ENCODE measurements at places on chromosomes 5 and 9. TPM values are rescaled to one million over a fixed set of nuclear protein-coding genes. Genes with fewer than 3 reads are reported as not detected.

FOXD1 gene
- polyA plus RNA-seq: not detected

CDX1 gene
- polyA plus RNA-seq: not detected

CDH9 gene
- polyA plus RNA-seq: not detected

PCDHGC3 gene
- 0.77 TPM for polyA plus RNA-seq

KCNN2 gene
- not detected for polyA plus RNA-seq

DNA sequence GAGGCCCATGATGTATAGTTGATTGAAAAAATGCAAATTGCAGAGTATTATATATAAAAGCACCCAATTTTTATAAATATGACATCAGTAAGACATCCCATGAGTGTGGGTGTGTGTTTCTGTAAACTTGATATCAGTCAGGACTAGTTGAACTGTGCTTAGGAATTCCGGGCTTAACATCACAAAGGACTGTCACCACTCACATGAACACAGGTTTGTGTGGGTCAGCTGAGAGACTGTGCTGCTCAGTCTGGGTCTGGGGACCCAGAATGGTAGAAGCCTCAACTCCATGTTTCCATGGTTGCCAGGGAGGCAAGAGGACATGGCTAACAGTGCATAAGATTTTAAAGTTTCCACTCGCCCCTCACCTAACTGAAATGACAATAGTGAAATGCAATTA, 120.3 kb downstream of the ADCY2 start:
- H3K36me3 ChIP-seq: no peaks in the 10 kb centered on the region
- no peak for DNase-seq
- H3K27ac ChIP-seq: no peak overlapping the region
- H3K4me3 ChIP-seq: no peak overlapping the region
- H3K4me1 ChIP-seq: no peaks in the 10 kb centered on the region

- H3K27ac ChIP-seq: no peak overlapping the region
- H3K4me1 ChIP-seq: no peaks in the 10 kb centered on the region
- no peak for DNase-seq
- no peaks in the 10 kb centered on the region for H3K27me3 ChIP-seq
- H3K4me3 ChIP-seq: no peak overlapping the region
Measured at GRCh38 chr5:26023361-26023760, 1015.0 kb downstream of the CDH9 start.

DNA sequence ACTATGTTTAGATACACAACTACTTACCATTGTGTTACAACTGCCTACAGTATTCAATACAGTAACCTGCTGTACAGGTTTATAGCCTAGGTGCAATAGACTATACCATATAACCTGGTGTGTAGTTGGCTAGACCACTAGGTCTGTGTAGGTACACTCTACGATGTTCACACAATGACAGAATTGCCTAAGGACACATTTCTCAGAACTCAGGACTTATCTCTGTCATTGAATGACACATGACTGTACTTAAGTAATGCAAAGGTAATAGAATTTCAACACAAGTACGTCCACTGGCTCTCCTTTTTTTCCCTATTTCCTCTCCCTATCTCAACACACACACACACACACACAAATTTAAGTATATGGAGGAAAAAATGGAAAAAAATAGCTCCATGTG, 385.6 kb downstream of the CTNND2 start:
- no peaks in the 10 kb centered on the region for H3K4me1 ChIP-seq
- peaks cover 3% of the 10 kb centered on the region for H3K27me3 ChIP-seq
- H3K4me3 ChIP-seq: no peak overlapping the region
- H3K36me3 ChIP-seq: no peaks in the 10 kb centered on the region
- no peak overlapping the region for H3K27ac ChIP-seq

- H3K36me3 ChIP-seq: no peaks in the 10 kb centered on the region
- DNase-seq: no peak
- no peaks in the 10 kb centered on the region for H3K4me1 ChIP-seq
- no peak overlapping the region for H3K4me3 ChIP-seq
- H3K27me3 ChIP-seq: no peaks in the 10 kb centered on the region
- H3K27ac ChIP-seq: no peak overlapping the region
Measured at GRCh38 chr9:104835161-104835560, 71.2 kb downstream of the NIPSNAP3B start.

GRCh38 chr5:145976431-145977155, 40.2 kb downstream of the SH3RF2 start:
- peaks cover 3% of the 10 kb centered on the region for H3K27me3 ChIP-seq
- no peak for DNase-seq
- no peak overlapping the region for H3K4me3 ChIP-seq
- no peak overlapping the region for H3K27ac ChIP-seq
- H3K36me3 ChIP-seq: no peaks in the 10 kb centered on the region

DNA sequence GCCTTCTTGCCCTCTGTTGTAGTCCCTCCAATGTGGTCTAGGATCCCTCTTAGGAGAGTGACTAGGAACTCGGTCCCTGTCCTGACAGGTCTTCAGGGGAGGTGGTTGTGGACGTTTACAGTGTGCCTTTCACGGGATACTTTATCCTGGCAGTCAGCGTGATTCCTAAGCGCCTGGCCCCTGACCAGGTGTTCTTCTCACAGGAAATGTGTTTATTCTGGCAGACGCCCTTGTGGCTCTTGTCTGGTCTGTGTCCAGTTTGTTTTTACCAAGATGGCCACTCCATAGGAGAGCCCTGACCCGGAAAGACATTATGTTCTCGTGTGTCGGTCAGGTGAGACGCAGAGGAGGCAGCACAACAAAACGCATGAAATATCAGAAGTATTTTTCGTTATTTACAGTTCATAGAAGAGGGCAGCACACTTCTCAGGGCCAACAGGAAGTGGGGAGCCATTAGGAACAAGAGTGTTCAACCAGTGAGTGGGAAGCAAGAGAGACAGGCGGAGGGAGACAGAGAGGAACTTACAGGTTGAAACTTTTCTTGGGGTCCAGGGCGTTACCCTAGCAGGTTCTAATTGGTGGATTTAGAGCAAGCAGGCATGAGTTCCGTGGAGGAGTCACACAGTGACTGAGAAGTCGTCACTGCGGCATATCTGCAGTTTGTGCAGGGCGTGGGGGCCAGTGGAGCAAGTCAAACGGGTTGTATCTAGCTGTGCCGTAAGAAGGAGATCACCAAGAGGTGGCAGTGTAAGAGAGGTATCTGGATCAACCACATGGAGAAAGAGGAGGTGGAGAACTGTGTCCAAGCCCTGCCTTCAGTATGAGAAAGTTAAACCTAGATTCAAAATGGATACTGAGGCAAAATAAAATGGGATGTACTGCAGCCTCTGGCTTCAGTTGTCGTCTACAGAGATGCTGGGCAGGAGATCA, 412.9 kb downstream of the ZSWIM6 start:
- no peaks in the 10 kb centered on the region for H3K36me3 ChIP-seq
- no peaks in the 10 kb centered on the region for H3K4me1 ChIP-seq
- H3K27ac ChIP-seq: no peak overlapping the region
- peaks cover 6% of the 10 kb centered on the region for H3K27me3 ChIP-seq

GRCh38 chr5:61307191-61307590, 24.9 kb upstream of the ZSWIM6 start:
- no peak overlapping the region for H3K27ac ChIP-seq
- DNase-seq: no peak
- H3K4me1 ChIP-seq: no peaks in the 10 kb centered on the region
- H3K27me3 ChIP-seq: peaks cover 5% of the 10 kb centered on the region
- H3K4me3 ChIP-seq: no peak overlapping the region

DNA sequence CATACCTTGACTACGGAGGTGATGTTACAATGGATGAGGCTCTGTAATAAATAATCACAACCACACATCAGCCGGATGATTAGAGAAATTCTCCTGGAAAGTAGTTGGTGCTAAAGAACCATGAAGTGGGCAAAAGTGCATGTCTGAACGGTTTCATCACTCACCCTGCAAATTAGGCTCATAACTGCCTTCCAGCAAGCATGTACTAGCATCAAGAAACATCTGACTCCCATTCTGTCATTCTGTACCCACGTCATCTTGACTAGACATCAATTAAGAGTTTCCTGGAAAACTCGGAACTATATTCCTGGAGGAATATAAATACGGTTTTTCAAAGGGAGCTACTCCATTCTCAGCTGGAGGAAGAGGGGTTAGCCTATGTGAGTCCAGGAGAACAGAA, 52.2 kb downstream of the HSD17B3 start:
- no peak for DNase-seq
- H3K36me3 ChIP-seq: no peaks in the 10 kb centered on the region
- H3K27ac ChIP-seq: no peak overlapping the region
- H3K27me3 ChIP-seq: peaks cover 21% of the 10 kb centered on the region
- H3K4me1 ChIP-seq: no peaks in the 10 kb centered on the region

DNA sequence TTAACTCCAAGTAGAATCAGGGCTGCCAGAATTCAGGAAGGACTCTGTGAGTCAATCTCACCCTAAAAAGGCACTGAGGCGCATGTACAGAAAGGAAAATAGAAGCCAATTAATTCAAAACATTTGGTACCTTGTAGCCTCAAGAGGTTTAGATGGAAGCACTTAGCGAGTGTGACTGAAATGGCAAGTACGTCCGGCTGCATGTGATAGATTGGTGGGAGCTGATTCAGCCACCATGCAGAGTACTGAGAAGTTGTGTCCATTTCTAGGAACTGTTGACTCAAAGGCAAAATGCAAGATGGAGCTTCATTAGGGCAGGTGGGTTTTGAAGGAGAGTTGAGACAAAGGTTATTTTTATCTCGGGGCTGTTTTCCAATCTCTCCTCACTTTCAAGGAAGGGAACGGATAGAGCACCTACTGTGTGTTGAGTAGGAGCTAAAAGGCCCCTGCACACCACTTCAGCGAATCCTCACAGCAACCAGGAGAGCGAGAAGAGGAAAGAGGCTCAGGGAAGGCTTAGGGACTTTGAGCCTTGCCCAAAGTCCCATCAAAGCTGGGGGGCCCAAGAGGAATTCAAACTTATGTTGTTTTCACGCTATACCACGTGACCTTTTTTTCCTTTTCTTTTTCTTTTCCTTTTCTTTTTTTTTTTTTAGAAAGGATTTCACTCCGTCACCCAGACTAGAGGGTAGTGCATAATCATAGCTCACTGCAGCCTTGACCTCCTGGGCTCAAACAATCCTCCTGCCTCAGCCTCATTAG, 34.6 kb upstream of the CPEB4 start:
- no peak overlapping the region for H3K4me3 ChIP-seq
- H3K36me3 ChIP-seq: no peaks in the 10 kb centered on the region
- peaks cover 2% of the 10 kb centered on the region for H3K27me3 ChIP-seq
- no peaks in the 10 kb centered on the region for H3K4me1 ChIP-seq
- H3K27ac ChIP-seq: no peak overlapping the region

DNA sequence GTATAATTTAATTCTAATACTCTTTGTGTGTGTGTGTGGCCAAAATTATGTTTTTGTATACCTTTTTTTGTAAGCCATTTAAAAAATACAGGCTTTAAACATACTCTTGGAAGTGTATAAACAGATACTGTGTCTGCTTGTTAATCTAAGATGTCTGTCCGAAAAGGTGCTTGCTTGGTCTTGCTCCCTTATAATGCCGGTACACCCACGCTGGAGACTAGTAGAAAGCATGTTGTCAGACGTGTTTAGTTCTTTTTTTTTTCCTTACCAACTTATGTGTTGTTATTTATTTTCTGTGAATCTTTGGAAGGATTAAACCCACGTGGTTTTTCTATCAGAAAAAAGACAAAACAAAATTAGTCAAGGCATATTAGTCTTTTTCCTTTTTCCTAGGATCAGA, 9.5 kb downstream of the GAPVD1 start:
- H3K4me1 ChIP-seq: peaks cover 17% of the 10 kb centered on the region
- no peaks in the 10 kb centered on the region for H3K27me3 ChIP-seq
- no peak overlapping the region for H3K27ac ChIP-seq
- no peak for DNase-seq

GRCh38 chr9:4102078-4102477, 197.8 kb downstream of the GLIS3 start:
- no peaks in the 10 kb centered on the region for H3K4me1 ChIP-seq
- no peaks in the 10 kb centered on the region for H3K36me3 ChIP-seq
- no peak overlapping the region for H3K27ac ChIP-seq
- H3K4me3 ChIP-seq: no peak overlapping the region

DNA sequence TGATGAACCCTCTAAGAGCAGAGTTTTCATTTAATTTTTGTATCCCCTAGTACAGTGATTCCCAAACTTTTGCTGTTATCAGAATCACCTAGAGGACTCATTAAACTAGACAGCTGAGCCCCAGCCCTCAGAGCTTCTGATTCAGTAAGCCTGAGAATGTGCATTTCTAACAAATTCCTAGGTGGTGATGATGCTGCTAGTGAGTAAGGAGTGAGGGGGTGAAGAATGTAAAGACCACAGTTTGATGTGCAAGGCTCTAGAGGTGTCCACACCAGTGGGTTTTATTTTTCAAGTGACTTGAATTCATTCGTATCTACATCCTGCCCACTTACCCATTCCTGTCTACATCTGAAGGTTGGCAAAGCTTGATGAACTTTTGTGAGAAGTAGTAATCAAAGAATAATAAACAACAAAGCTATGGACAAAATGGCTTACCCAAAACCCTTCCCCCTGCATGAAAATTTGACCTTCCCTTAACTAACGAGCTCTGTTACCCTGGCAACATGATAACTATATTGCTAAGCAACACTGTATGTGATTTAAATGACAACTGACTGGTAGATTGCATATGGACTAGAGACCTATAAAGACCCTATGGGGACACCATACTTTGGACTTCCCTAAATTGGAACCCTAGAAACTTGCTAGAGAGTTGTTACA, 35.2 kb downstream of the DTWD2 start:
- no peak overlapping the region for H3K27ac ChIP-seq
- H3K4me3 ChIP-seq: no peak overlapping the region
- DNase-seq: no peak

GRCh38 chr5:1032551-1033027, 24.0 kb downstream of the NKD2 start:
- H3K36me3 ChIP-seq: no peaks in the 10 kb centered on the region
- H3K4me1 ChIP-seq: no peaks in the 10 kb centered on the region
- H3K27ac ChIP-seq: no peak overlapping the region

DNA sequence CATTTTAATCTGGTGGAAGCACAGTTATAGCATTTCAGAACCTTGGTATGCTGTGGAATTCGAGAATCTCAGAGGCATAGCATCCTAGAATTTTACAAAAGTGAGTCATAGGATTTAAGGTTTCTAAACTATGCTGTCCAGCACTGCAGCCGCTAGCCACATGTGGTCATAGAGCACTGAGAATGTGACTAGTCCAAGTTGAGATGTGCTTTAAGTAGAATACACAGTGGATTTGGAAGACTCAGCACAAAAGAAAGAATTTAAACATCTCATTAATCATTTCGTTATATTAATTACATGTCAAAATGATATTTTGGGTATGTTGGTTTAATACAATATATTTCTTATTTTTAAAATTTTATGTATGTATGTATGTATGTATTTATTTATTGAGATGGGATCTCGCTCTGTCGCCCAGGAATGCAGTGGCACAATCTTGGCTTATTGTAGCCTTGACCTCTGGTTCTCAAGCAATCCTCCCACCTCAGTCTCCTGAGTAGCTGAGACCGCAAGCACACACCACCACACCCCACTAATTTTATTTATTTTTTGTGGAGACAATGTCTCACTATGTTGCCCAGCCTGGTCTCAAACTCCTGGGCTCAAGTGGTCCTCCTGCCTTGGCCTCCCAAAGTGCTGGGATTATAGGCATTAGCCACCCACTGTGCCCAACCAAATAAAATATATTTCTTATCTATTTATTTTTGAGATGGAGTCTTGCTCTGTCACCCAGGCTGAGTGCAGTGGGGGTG, 20.4 kb upstream of the RPS14 start:
- H3K4me3 ChIP-seq: no peak overlapping the region
- H3K4me1 ChIP-seq: no peaks in the 10 kb centered on the region
- H3K27me3 ChIP-seq: peaks cover 5% of the 10 kb centered on the region
- no peak for DNase-seq
